ENCODE measurements at places on chromosomes 1 and 21. TPM values are rescaled to one million over a fixed set of nuclear protein-coding genes. Genes with fewer than 3 reads are reported as not detected.

The OR2G6 gene
- total RNA-seq, result not detected

The NCF2 gene
- total RNA-seq, result 16.8 TPM

The LCE1B gene
- total RNA-seq, result not detected

The S100A8 gene
- total RNA-seq, result 8.3 TPM

The IL22RA1 gene
- 0.06 TPM for total RNA-seq

The EVA1C gene
- total RNA-seq, result 11.0 TPM

The KRTAP13-1 gene
- total RNA-seq, result not detected

The LRRIQ3 gene
- 1.9 TPM for total RNA-seq

The KMO gene
- total RNA-seq, result 0.39 TPM

The CFHR1 gene
- 0.83 TPM for total RNA-seq

The INSRR gene
- 5.2 TPM for total RNA-seq

The RSPH1 gene
- 3.7 TPM for total RNA-seq

The PPT1 gene
- total RNA-seq, result 87.4 TPM

The EXOSC10 gene
- 62.0 TPM for total RNA-seq

The F3 gene
- total RNA-seq, result 71.5 TPM

The AMY2A gene
- 0.69 TPM for total RNA-seq

The ZSCAN20 gene
- 8.3 TPM for total RNA-seq

The S100A10 gene
- 110 TPM for total RNA-seq

The CD101 gene
- total RNA-seq, result 3.0 TPM

The OPRD1 gene
- total RNA-seq, result 1.4 TPM

The SH3BGR gene
- total RNA-seq, result 3.4 TPM

The RIPPLY3 gene
- total RNA-seq, result not detected

The ZMYM4 gene
- total RNA-seq, result 67.3 TPM

The LINGO4 gene
- total RNA-seq, result 2.0 TPM

The KCNE1 gene
- 2.2 TPM for total RNA-seq

The CD1E gene
- 0.10 TPM for total RNA-seq

The RNU1-3 gene
- 4,182 TPM for total RNA-seq

The MAN1C1 gene
- total RNA-seq, result 18.4 TPM

The ETV3L gene
- 0.10 TPM for total RNA-seq

The RPL22 gene
- total RNA-seq, result 312 TPM
